ENCODE measurements at places on chromosomes 2 and 18.

- no peak for DNase-seq
Measured at GRCh38 chr2:217935901-217936684, 66.7 kb downstream of the TNS1 start.

DNA sequence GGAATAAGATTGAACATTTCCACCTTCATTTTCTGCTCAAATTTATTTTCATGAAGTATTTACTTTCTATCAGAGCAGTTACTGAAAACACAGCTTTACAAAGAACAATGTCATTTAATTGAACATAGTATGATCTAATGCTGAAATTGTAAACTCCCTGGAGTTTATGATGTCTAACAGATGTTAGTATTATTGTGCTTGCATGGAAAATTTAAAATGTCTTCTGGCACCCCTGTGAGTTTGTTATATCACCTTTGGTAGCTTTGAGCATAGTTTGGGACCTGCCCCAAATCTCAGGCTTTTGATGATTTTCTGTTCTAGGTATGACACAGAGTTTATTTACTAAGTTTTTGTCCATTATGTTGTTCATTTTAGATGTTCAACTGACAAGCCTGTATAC is 28.1 kb downstream of the FAM171B start:
- DNase-seq: no peak

DNA sequence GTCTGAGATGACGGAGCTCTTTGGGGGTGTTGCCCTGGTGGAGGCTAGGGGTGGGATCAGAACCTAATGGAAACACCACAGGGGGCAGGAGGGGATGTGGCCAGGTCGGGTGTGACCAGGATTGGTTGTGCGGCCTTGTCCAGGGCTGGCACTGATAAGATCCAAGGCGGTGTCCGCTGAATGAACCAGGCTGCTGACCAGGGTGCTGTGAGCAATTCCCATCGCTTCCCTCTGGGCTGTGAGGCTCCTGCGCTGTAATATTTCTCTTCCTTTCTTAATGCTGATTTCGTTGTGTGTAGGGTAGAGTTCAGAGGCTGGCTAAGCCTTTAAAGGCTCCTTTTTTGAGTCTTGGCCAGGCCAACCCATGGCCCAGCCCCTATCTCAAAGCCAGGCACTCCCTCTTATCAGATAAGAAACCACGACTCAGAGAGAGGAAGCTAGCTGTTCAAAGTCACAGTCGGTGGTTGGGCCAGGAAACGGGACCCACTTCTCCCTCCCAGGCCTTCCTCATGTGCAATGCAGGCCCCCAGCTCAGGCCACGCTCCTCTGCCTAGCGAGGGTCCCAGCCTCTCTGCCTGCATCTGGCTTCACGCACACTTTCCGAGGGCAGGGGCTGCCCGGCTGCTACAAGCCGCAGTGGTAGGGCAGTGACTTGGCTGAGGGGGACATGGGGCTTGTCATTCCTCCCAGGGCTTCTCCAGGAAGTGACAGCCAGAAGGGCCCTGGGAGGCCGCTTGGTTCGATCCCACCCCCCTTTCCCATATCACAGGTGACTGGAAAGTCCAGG is 26.0 kb upstream of the FOSL2 start:
- no peak for DNase-seq

DNA sequence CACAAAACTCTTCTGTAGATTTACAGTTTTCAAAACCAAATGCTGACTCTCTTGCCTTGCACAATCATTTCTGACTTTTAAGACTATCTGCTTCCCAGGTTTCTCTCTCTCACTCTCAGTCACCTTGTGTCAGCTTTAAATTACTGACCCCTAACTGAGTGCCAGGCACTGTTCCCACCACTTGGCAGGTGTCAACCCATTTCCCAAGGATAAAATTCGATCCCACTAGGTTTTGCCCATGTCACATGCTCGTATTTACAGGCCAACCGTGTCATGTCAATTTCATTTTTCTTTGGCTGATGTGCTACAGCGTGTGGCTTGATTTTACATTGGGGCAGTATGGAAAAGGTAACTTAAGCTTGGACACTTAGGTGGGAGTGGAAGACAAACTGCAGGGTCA is 26.1 kb upstream of the LMAN1 start:
- DNase-seq: no peak

GRCh38 chr18:42623935-42624334 is 491.6 kb downstream of the RIT2 start:
- no peak for DNase-seq

DNA sequence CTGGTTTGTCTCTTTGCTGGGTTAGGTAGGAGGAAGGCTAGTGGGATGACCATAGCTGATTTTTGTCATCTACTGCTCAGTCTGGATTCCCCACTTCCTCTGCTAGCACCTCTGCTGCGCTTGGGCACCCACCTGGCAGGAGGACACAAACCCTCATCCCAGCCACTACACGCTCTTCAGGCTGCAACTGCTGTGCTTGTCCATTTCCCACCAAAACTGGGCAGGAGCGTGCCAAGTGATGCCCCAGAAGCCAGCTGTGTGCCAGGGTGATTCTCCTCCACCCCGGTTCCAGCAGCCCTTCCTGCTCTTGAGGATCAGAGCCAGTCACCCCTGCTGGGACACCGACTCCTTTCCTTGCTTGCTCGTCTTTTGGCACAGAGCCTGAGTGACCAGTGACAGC is 15.7 kb upstream of the PER2 start:
- no peak for DNase-seq

- no peak for DNase-seq
Measured at GRCh38 chr2:86223927-86224560, 24.8 kb downstream of the MRPL35 start.

- no peak for DNase-seq
Measured at GRCh38 chr18:709771-710170, 2.7 kb downstream of the ENOSF1 start.

DNA sequence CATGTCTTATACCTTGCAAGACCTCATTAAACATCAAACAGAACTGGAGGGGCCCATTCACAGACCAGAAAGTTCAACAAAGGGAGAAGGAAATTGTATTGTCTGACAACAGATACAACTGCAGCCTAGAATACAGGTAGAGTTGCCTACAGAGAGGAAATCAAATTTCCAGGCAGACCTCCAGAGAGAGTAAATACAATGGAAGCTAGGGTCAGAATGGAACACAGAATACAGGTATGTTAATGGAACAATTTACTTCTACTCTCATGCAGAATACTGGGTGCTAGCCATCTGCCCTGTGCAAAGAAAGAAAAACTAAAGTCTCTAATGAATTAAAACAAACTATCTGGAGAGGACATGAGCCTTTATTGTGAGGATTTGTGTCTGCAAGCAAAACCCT is 31.6 kb upstream of the ALK start:
- DNase-seq: no peak

- no peak for DNase-seq
Measured at GRCh38 chr18:61732854-61733253, 160.0 kb downstream of the RNF152 start.

DNA sequence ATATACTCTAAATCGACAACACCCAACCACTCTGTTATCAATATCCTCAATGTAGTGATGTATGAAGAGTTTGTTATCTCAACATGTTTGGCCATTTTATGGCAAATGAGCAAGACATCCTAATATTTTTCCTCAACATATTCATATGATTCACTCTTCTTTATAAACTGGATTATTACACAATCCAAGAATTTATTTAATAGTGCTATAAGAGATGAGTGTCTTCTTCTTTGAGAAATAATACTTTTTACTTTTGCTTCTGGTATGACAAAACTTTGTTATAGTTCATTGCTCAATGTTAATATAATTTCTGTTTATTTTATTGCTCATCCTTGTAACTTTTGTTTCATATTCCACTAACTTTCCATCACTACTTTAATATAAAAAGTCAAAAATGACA is 44.3 kb downstream of the SCN9A start:
- DNase-seq: no peak

DNA sequence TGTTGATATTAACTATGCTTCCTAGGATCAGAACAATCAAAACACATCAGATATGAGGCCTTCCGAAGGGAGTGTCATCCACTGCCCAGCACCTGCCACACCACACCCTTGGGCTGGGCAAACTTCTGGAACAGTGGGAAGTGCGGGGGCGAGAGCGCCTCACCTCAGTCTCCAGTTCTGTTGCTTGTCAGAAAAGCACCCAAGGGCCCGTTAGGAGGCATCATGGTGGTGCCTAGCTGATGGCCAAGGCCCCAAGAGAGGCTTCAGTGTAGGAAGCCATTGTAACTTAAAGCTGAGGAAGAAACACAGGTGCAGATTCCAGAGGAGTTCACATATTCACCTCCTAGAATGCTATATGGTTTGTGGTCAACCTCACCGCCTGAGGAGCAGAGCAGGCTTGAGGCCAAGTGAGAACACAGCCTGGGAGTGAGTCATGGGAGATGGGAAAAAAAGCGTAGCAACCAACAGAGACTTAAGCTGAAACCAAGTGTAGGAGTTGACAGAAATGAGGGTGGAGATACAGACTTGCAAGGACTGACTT is 85.1 kb upstream of the ATL2 start:
- DNase-seq: no peak

DNA sequence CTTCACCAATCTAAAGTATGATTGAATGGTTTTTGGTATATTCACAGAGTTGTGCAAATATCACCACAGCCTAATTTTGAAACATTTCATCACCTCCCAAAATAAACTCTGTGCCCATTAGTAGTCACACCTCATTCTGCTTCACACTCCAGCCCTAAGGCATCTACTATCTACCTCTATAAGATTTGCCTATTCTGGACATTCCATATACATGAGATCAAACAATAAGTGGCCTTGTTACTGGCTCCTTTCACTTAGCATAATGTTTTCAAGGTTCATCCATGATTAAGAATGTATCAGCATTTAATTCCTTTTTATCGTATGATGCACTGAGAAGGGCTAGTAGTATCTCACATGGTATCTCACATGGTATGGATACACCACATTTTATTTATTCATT is 204.6 kb upstream of the SMAD7 start:
- DNase-seq: no peak

GRCh38 chr2:35606394-35606793 is 749.2 kb upstream of the CRIM1 start:
- DNase-seq: no peak

DNA sequence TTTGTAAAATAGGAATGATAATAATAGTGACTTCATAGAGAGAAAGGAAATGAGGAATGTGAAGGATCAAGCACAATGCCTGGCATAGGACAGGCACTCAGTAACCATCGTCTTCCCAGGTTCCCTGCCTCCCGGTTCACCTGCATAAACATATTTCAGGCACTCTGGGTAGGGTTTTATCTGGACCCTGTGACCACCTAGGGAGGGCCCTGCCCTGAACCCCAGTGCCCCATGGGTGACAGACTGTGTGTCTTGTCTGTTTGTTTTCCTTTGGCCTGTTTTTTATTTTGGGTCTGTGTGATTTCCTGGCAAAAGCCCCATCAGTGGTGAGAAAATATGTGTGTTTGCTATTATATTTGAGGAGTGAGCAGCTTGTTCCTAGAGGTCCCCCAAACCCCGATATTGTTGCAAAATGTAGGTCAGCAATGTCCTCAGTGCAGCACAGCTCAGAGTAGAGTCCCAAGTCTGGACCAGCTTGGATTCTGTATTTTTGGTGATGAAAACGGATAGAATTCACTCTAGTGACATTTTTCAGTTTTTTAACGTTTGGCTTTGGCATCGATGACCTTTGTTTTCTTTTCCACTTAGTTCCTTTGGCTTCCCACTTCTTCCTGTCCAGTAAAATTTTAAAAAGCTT is 9.6 kb upstream of the NT5C1B start:
- DNase-seq: no peak

DNA sequence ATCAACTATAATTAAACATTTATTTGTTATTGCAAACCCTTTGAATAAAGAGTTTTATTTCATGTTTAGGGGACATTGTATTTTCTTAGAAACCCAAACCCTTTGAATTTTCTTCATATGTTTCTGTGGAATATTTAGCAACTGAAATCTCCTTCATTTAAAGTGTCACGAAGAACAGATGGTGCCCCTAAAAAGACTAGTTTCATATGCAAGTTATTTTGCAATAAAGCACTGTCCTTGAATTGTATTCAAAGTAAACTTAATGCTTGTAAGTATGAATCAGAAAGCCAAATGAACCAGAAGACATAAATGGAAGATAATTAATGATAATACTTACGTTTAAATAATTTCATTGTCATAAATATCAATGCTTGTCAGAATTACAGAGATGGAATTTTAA is 151.9 kb upstream of the CWC22 start:
- no peak for DNase-seq

DNA sequence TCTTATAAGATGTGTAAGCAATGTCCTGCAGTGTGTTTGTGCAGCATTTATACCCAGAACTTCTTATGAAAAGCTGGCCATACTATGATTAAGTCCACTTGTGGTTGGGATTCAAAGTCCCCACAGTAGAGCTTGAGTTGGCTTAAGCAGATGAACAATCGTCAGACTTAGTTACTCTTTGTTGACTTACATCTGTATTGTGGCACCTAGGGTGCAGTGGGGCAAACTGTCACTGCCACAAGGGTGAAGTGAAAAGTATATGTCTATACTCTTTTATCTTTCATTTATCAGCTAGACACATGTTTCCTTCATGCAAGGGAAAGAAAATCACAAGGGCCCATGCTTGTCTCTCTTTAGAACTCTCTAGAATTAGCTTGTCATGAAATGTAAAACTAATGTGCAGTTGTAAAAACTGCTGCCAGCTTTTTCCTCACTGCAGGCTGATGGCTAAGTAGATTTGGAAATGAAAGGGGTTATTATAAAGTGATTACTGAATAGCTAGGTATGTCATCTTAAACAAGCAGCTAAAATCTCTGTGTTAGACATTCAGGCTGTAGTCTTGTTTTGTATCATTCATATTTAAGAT is 474.5 kb downstream of the PTPRM start:
- no peak for DNase-seq

DNA sequence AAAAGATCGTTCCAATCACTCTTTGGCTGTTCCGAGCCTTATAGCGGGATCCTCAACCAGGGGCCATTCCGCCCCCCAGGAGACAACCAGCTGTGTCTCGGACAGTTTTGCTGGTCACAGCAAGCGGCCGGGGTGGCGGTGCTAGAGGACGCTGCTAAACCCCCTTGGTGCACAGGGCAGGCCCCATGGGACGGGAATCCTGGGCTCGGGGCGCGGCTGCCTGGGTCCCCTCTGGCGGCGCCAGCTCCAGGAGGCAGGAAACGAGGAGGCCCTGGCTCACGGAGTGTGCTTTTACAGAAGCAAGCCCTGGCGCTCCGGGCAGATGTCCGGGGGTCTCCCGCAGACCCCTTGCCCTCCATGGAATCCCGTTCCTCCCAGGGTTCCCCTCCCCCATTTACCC is 22.1 kb downstream of the SCYGR8 start:
- no peak for DNase-seq

GRCh38 chr2:67374949-67375348 is 22.2 kb upstream of the ETAA1 start:
- no peak for DNase-seq

DNA sequence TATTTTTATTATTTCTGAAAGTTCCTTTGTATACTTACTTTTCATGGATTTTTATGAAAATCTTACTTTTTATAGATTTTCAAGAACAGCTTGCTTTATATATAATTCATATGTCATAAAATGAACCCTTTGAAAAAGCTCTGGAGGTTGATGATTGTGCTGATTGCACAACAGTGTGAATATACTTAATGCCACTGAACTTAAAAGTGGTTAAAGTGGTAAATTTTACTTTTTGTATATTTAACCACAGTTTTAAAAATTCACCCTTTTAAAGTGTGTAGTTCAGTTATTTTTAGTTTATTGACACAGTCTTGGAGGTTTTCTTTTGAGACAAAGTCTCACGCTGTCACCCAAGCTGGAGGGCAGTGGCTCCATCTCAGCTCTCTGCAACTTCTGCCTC is 8.4 kb downstream of the SANBR start:
- DNase-seq: no peak

- no peak for DNase-seq
Measured at GRCh38 chr18:3821524-3821923, 371.6 kb downstream of the TGIF1 start.
